Esophagus squamous epithelium (tissue), 5 donors: ENCODE measurements at places on chromosomes 7 and 10. TPM values are rescaled to one million over a fixed set of nuclear protein-coding genes. Genes with fewer than 3 reads are reported as not detected.
A peak's percentile ranks its signal among the peaks of the same experiment; 100 is the strongest.

The TMEM273 gene
- total RNA-seq, result 20.6 TPM

DNA sequence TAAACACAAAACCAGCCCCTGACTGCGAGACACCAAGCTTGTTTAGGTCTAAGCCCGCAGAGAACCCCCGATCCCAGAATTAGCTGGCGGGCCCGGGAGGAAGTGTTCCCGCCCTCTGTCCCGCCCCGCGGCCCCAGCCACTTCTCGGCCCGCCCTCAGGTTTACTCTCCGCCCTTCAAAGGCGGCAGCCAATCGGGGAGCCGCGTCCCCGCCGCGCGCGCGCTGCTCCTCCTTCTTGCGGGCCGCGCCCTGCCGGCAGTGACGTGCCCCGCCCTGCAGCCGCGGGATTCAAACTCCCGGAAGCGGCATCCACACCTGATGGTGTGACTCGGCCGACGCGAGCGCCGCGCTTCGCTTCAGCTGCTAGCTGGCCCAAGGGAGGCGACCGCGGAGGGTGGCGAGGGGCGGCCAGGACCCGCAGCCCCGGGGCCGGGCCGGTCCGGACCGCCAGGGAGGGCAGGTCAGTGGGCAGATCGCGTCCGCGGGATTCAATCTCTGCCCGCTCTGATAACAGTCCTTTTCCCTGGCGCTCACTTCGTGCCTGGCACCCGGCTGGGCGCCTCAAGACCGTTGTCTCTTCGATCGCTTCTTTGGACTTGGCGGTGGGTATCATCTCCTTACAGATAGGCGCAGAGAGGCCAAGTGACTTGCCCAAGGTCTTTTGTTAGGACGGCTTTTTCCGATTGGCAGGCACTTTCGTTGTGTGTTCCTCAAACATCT lies at the start of gene CEP55:
CEP55 (plus strand) TSS at position 291 of the 720 bp plus-strand sequence. CDS start 3,440 bp downstream, outside the sequence.
- peak; percentile 70 for DNase-seq

- DNase-seq, result no peak
Observed at GRCh38 chr10:128992770-128993169, 474.3 kb upstream of the MGMT start.

The FOXI2 gene
- 1.5 TPM for total RNA-seq

GRCh38 chr7:138025215-138026186 lies 23.6 kb upstream of the CREB3L2 start:
- no peak for DNase-seq

The CALY gene
- total RNA-seq, result not detected

- DNase-seq, result no peak
Observed at GRCh38 chr10:17206210-17206709, 4.8 kb upstream of the TRDMT1 start.

GRCh38 chr10:99921948-99922347 lies 87.8 kb downstream of the DNMBP start:
- no peak for DNase-seq

DNA sequence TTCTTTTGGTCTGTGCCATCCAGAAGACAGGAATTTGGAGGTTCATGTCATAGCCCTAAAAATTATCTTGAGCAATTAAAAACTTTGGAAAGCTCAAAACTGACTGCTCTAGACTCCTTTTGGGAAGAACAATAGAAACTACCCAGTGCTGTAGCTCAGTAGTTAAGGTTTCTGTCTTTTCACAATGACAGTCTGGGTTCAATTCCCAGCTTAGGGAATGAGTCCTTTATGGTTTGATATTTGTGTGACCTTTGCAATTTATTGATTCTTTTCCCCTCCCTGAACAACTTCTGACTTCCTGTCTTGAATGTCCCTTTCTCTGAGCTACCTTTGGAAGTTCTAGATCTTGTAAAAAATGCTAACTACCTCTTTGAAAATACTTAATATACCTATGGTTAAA lies 603.3 kb upstream of the IGFBP3 start:
- DNase-seq, result no peak

DNA sequence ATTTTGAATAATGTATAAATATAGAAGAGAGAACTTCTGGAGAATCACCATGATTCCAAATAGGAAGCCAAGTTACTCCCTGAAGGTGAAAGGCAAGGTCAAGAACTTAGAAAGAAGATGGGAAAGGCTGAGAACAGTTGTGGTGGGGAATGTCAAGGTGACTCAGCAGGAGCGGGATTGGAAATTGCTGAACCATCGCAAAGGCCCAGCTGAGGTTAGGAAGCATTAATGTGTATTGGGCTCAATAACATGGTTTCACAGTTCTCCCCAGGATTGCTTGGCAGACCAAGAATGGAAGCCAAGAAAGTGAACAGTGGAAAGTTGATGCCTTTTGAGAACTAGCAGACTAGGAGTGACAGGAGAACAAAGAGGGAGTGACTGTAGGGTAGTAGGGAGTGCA lies 133.3 kb downstream of the VTI1A start:
- DNase-seq, result no peak

The TUBB8 gene
- total RNA-seq, result not detected
